ENCODE measurements at places on chromosomes 11 and 22.

DNA sequence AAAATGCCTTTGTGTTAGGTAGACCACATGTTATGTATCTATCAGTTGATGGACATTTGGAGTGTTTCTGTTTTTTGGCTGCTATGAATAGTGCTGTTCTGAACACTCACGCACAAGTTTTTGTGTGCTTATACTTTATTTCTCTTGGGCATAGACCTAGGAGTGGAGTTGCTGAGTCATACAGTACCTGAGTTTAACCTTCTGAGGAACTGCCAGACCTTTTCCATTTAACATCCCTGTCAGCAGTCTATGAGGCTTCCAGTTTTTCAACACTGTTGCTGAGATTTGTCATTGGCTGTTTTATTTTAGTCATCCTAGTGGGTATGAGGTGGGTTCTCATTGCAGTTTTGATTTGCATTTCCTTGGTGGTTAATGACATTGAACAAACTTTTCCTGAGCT is 4.4 kb downstream of the CTTN start:
- DNase-seq, result no peak

DNA sequence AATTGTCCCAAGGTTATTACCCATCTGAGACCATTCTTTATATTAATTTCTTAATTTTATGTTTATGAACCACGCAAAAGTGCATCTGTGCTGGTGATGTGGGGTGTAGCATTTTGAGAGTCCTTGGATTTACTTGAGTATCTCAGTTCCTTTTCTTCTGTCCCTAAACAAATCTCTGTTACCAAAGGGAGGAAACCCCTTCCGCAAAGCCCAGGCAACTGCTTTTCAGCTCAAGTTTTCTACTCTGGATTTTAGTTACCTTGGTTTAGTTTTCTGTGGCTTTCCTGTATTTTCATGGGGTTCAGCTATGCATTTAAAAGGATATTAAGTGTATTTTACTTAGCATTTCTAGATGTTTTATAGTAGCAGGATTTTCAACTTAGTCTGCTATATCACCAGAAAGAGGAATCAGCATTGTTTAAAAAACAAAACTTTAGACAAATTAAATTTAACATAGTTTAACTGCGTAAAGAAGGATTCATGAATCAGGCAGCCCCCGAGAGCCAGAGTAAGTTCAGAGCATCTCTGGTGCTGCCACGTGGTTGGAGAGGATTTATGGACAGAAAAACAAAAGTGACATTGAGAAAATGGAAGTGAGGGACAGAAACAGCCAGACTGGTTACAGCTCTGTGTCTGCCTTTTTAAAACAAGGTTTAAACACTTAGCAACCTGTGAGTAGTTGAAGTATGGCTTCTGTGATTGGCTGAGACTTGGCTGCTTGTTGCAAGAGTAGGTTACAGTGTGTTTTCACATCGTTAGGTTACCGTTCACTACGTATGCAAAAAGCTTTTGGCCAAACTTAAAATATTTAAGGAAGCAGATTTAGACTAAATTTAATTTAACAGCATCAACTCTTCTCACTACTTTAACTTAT is 9.6 kb downstream of the ADM start:
- DNase-seq, result no peak

GRCh38 chr22:29195964-29196666 is 9.6 kb upstream of the EMID1 start:
- DNase-seq, result no peak

- DNase-seq, result no peak
These were observed at the start of gene GLYAT for GRCh38 chr11:58731819-58732218. Gene GLYAT, minus strand, starts transcription at chr11:58731943. Its CDS starts 7,447 bp downstream, at chr11:58724496.

DNA sequence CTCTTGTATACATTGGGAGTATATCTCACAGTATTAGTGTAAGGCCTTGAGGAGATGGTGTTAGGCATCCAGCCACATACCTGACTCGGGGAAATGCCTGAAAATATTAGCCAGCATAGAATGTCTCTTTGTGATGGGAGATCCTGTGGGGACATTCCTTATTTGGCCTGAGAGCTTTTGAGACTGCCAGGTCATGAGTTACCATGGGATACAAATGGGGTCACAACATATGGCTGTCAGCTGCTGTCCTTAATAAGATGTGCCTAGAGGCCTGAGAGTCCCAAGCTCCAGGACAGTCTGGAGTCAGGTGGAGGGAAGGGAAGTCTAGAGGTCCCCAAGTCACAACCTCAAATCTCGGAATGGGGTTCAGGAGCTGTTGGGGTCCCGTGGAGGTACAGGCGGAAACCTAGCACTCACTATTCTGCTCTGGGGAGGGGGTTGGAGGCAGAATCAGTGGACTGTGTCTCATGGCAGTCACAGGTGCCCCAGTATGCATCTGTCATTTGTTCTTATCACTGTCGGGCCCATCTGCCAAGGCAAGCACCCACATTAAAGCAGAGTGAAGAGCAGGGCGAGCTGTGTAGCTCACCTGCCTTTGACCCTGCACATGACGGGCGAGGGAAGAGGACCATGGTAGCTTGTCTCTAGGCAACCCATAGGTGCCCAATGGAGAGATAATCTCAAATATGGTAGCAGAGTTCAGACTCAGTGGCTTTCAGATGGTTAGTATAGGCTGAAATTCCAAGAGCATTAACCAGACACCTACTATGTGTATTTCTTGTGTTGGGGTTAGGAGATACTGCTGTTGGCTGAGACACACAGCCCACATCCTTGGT is 29.9 kb downstream of the KCNQ1OT1 start:
- no peak for DNase-seq

- DNase-seq, result no peak
These were observed 128.9 kb downstream of the RBFOX2 start for GRCh38 chr22:35899736-35900135.

GRCh38 chr11:118911113-118911879 is 14.4 kb downstream of the BCL9L start:
- no peak for DNase-seq

- no peak for DNase-seq
These were observed 91.3 kb upstream of the KCNQ1OT1 start for GRCh38 chr11:2791139-2791520.

GRCh38 chr11:110481523-110481922 is 51.8 kb downstream of the FDX1 start:
- no peak for DNase-seq

DNA sequence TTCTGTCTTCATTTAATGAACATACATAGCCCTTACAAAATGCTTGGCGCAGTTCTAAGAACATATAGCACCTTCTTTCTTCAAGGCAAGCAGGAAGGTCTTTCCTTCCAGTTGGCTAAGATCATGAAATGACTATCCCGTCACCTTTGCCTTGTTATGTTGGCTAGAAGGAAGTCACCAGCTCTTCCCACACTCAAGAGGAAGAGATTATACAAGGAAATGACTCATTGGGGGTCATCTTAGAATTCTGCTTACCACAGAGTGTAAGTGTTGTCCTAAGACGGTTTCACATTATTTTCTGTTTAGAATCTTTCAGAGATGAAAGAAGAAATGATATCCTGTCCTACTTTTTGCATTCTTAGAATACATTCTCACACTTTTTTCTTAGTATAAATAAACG is 808.0 kb upstream of the LUZP2 start:
- DNase-seq, result no peak

- DNase-seq, result no peak
These were observed 59.7 kb upstream of the EED start for GRCh38 chr11:86184728-86185380.

DNA sequence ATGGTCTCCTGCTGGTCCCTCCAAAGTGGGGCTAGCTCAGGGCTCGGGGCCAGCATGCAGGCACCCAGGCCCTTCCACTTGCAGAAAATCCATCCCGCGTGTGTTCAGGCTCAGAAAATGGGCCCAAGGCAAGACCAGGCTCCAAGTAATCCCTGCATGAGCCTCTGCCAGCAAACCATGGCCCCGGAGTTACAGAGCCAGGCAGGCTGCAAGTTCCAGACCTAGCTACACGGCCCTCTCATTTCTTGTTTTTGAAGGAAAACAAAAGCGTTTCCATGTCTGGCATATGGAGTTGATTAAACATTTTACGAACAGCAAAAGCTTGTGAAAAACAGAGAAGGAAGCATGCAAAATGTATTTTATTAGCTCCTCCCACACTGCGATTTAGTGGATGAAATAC is 29.7 kb downstream of the KIAA0930 start:
- DNase-seq, result no peak

DNA sequence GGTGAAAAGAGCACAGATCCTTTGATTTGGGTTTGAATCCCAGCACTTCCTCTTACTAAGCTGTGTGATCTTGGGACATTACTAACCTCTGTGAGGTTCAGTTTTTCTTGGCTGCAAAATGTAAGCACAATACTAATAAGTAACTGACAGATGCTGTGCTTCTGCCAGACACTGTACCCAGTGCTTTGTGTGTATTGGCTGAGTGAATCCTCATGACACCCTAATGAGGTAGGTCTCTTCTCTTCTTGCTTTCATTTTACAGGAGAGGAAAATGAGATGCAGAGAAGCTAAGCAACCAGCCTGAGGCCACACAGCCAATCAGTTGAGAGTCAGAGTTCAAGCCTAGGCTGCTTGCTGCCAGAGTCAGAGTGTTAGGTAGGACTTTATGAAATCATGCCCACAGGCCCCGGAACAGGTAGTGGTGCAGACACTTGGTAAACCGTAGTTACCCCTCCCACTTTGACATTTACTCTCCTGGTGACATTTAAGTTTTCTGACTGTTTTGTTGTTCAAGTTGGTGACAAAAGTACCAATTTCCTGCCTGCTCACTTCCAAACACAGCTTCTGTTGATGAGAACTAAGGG is 21.2 kb downstream of the PTPRJ start:
- DNase-seq, result no peak

DNA sequence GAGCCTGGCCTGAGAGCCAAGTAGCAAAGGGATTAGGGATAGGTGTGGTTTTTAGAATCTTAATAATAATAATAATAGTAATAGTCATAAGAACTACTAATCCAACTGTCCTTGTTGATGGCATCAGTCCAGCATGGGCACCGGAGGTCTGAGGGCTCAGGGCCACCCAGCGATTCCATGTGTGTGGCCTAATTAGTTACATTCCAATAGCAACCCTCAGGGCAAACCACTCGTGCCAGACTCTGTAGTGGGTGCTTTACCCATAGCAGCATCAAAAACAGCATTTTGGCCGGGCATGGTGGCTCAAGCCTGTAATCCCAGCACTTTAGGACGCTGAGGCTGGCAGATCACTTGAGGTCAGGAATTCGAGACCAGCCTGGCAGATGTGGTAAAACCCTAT is 19.0 kb upstream of the MYH9 start:
- no peak for DNase-seq

- DNase-seq, result no peak
These were observed 7.1 kb downstream of the YWHAH start for GRCh38 chr22:31951194-31952093.

DNA sequence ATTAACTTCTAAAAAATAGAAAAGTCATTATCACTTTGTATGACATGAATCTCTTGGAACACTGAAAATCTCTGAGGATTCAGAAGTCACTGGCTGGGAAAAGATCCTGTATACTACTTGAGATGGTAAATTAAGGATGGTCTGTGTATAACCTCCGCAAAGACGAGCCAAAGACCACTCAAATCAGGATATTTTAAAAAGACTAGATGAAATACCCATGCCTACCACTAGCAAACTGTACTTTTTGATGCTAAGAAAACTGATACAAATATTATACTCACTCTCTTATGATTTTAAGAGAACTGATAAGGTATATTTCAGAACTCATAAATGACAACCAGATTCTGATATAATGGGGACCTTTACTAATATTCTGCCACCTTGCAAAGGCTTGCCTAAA is 78.6 kb upstream of the APOA1 start:
- DNase-seq, result no peak

DNA sequence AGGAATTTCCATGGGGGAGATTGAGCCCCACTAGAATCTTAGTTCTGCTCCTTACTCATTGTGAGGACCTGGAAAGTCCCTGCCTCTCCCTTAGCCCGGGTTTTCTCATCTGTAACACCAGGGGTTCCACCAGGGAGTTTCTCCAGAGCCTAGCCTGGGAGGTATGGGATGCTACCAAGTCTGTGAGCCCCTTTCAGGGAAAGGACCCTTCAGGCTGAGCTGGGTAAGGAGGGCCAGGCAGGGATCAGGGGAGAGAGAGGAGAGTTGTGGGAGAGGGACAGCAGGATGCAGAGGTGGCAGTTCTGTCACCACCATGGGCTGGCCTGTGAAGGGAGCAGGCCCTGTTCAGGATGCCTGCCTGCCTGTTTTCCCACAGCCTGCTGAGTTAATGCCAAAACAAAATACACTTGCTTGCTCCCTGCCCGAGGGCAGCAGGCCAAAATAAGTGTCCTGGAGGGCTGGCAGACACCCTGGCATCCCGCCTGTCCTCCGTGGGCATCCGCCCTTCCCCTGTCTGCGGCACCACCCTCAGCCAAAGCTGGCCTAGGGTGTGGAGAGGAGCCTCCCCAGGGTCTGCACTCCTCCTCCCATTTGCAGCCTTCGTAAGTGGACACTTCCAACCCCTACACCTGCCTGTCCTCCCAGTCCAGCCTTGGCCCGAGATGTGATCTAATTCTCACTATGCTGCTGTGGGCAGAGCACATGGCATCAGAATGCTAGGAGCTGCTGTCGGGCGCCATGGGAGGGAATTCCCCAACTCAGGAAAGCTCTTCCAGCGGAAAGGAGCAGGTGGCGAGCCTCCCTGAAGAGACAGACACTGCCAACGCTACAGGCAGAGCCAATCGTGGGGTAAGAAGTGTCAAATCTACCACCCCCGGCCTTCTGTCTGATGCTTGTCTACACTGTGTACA is 5.9 kb upstream of the FCHSD2 start:
- DNase-seq, result no peak

DNA sequence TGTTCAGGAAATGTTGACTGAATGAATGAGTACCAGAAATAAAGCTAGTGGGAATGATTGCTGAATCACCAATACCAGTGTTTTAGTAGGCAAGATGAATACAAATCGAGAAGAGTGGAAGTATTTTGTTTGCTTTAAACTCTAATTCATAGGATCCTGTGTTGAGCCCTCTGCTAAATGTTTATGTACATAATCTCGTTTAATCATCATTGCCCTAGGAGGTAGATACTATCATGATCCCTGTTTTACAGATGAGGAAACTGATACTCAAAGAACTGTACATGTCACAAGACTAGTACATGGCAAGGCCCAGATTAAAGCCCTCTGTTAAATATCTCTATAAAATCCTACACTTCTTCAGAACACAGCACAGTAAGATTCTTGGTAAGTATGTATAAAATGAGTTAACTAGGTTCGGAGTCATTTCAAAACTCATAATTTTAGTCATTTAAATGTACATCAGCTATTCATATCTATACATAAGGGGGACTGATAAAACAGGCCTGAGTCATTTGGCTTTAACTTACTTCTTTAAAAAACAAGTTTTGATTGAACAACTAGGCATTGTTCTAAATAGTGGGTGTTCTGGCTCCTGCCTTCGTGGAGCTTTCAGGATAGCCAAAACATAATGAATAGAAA is 97.1 kb downstream of the EXT2 start:
- no peak for DNase-seq

- DNase-seq, result no peak
These were observed 100.0 kb upstream of the GRAMD1B start for GRCh38 chr11:123330071-123330470.

Measured in activated CD8-positive, alpha-beta memory T cell treated with anti-CD3 and anti-CD28 coated beads for 48 hours (primary cell).